G401 (cell line): ENCODE measurements at places on chromosomes 5 and 9.

DNA sequence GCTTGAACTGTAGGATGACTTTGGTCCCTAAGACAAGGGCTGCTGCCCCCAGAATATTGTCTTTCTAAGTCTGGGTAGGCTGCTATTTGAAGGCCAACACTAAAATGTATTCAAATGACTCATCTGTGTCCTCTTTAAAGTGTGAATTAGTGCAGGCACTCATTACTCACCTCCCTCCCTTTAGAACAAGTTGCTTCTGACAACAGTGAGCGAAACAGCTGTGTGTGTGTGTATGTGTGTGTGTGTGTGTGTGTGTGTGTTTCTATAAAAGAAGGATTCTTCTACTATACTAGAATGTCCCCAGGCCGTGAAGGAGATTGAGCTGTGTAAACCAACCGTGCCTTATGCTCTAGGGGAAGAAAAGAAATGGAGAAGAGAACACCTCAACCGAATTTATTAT lies 1337.2 kb downstream of the PTPRD start:
- DNase-seq: no peak

GRCh38 chr9:93094658-93095204 lies 1.3 kb upstream of the CARD19 start:
- DNase-seq: peak; percentile 54

GRCh38 chr5:72159501-72159911 lies 52.2 kb downstream of the MAP1B start:
- no peak for DNase-seq

- no peak for DNase-seq
Observed at GRCh38 chr5:166637295-166637694, 1654.2 kb upstream of the WWC1 start.

DNA sequence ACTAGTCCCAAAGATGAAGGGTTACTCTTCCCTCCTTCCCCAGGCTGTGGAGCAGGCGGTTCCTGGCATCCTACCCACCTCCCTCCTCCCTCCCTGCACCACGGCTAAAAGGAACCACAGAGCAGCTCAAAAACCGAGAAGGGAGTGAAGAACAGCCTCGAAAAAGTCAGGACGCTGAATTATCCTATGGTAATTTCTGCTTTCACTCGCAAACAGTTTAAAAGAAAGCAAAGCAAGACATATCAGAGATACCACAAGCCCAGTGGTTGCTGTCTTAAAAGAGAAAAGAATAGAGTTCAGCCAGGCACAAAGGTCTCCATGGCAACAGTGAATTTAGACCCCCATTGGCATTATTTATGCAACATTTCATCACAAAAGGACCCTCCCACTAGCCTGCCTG lies 315.4 kb downstream of the CTNND2 start:
- DNase-seq: peak; percentile 69

GRCh38 chr5:131382407-131383395 lies 118.8 kb downstream of the CDC42SE2 start:
- DNase-seq: peak; percentile 32

GRCh38 chr5:147286296-147286695 lies 51.5 kb downstream of the STK32A start:
- no peak for DNase-seq

- DNase-seq: no peak
Observed at GRCh38 chr5:73812962-73813588, 187.1 kb downstream of the ARHGEF28 start.

DNA sequence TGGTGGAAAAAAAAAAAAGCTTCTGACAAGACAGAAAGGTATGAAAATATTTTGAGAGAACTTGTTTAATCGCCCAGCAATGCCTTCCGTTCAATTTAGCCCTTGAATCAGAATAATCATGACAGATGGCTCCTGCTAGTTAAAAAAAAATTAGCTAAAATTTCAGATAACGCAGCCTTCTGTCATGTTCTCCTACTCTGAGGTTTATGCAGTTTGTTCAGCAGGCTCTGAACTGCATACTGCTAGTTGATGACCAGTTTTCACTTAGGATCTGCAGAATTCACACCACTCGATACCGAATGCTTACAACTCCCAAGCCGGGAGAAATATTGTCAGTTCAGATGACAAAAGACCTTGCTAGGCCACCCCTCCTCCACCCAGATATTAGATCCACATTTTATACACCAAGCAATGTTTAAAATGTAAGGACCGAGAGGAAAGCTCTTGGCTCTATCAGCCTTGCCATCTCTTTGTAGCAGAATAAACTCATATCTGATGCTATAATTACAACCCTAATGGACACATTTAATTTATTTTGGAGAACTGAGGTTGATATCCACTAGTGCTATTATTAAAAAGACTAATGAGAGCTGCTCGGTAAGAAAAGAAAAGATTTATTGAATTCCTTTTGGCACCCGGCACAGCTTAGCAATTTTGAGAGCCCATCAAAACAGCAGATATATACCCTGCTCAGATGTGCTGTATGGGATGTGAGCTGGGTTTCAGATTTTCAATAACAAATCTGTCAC lies 322.8 kb downstream of the GLIS3 start:
- DNase-seq: peak; percentile 84

GRCh38 chr5:154686490-154686889 lies 68.7 kb upstream of the LARP1 start:
- no peak for DNase-seq

- DNase-seq: peak; percentile 50
Observed at GRCh38 chr9:136109351-136110081, 9.2 kb downstream of the TMEM250 start.

DNA sequence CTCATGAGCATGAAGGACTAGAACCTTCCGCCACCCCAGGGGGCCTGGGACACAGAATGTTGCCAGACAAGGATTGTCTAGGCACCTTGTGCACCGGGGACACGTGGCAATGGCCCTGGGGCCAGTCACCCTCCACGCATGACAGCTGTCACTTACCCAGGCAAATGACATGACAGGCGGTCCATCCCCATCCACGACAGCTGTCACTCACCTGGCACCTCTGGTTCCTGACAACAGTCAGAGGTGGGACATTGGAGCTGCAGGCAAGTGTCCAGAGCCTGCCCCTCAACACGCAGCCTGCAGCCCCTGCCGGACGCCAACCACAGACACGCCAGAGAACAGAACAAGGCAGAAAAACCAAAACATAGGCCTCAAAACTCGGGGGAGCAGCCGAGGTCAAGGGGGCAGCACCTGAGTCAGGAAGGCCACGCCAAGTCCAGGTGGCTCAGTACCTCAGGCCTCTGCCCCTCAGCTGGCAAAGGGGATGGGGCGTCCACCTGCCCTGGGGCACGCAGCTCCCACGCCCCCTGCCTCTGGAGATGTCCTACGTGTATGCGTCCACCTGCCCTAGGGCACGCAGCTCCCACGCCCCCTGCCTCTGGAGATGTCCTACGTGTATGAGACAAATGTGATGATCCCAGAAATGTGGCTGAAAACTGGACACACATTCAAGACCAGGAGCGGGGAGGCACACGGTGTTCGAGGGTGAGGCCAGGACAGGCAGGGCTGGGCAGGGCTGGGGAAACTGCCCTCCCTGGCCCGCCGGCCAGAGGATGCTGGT lies 14.5 kb downstream of the VAV2 start:
- no peak for DNase-seq

DNA sequence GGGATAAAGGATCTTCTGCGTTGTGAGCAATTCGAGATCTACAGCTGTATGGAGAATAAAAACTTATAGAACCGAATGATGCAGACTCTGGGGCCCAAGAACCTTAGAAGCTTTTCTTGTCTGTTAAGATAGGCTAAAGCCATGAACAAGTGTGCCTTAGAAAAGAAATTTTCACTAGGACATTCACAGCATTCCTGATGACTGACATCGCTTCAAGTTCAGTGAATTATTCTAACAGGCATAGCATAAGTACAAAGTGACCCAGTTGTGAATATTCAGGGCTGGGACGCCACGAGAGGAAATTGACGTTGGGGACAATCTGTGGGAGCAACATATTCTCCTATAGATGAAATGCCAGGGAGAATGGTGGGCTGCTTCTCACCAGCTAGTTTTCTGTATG lies 32.0 kb upstream of the PANK3 start:
- DNase-seq: no peak

DNA sequence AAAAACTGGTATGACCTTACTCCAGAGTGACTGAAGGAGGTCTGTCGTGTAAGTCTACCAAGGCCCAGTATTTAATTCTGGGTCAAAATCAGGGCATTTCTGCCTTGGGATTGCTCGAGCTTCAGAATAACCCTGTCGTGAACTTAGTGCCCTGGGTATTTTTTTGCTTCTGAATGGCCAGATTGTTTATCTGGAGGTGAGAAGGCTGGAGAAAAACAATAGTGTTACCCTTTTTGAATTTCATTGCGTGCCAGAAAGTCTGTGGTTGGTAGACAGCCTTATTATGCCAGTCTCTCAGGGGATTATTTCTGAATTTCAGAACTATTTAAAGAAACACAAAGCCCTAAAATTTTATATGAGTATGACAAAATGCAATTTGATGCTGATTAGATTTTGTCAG lies 323.4 kb downstream of the CSNK1G3 start:
- no peak for DNase-seq

DNA sequence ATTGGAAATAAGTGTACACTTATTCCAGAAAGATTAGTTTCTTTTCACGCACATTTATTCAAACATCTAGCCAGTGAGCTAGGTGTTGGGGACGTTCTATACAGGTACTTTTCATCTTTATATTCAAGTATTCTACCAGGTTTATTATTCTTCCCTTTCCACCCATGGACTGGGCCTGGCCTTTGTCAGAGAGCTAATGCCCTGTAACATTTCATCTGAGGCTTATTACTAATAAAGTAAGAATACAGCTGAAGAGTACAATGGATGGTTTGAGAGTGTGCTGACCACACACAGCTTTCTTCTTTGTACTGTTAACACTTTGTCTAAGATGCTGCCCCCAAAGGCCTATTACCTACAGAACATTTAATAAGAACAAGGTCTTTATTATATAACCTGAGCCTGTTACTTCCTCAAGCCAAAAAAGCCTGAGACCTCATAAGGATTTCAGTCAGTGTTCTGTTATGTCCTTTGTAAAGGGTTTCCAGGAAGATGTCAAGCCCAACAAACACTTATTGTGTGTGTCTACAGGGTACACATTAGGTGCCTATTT lies 93.5 kb downstream of the ZNF608 start:
- no peak for DNase-seq

DNA sequence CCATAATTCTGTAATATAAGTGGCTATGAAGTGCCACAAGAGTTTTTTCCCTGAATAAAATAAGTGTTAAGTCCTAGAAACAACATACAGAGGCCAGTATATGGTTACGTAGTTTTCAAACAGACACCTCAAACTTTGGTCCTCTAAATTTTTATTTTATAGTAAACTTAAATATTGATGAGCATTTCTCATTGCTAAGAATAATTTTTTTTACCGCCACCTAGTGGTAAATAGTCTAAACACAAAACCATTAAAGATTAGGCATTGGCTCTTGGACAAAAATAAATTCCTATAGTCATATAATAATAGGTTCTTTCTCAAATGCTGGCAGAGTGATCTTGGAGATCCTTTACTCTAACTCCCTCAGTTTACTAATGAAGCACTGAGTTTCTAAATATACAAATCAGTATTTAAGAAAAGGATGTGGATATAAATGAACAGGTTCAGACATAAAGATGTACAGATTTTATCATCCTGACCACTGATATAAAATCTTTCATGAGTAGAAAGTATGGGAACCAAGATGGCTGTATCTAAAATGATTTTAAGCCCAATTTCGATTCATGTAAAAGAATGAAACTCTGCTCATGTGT lies 136.2 kb downstream of the FANCC start:
- no peak for DNase-seq

- DNase-seq: peak; percentile 69
Observed at GRCh38 chr5:154756868-154757813, 2.0 kb downstream of the LARP1 start.

- DNase-seq: no peak
Observed at GRCh38 chr5:7659420-7659819, 191.5 kb downstream of the CFAP90 start.

DNA sequence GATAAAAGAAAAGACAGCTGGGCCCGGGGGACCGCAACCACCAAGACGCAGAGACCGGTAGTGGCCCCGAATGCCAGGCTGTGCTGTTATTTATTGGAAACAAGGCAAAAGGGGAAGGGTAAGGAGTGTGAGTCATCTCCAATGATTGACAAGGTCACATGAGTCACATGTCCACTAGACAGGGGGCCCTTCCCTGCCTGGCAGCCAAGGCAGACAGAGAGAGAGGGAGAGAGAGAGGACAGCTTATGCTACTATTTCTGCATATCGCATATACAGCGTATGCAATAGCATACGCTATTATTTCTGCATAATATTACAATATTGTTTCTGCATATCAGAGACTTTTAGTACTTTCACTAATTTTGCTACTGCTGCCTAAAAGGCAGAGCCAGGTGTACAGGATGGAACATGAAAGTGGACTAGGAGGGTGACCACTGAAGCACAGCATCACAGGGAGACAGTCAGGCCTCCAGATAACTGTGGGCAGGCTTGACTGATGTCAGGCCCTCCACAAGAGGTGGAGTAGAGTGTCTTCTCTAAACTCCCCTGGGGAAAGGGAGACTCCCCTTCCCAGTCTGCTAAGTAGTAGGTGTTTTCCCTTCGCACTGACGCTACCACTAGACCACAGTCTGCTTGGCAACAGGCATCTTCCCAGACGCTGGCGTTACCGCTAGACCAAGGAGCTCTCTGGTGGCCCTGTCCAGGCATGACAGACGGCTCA lies 50.3 kb downstream of the RFX3 start:
- DNase-seq: no peak

DNA sequence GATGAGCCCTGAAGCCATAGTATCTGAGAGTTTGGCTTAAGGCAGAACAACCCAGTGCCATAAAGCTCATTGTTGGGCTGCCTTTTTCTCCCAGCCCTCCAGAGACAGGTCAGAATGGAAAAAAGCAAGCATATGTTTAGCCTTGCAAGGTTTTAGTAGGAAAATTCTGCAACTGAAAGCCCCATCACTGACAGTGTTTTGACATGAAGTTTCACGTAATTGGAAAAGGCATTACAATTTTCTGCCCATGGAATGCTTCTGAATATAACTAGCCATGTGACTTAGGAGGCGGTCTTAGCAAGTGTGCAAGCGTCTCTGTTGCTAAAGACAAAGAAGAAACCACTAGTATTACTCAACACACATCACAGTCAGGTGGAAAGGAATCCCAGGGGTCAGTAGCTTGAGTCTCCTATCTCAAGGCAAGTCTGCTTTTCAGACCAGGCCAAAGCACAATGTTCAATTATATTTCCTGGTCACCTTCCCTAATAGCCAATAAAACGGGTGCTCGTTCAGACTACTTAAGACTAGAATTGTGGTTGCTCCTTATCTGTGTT lies 117.6 kb downstream of the CARTPT start:
- DNase-seq: no peak

GRCh38 chr5:59847586-59847985 lies 45.9 kb downstream of the PDE4D start:
- DNase-seq: peak; percentile 5
